ENCODE measurements at places on chromosomes 11 and 22.

DNA sequence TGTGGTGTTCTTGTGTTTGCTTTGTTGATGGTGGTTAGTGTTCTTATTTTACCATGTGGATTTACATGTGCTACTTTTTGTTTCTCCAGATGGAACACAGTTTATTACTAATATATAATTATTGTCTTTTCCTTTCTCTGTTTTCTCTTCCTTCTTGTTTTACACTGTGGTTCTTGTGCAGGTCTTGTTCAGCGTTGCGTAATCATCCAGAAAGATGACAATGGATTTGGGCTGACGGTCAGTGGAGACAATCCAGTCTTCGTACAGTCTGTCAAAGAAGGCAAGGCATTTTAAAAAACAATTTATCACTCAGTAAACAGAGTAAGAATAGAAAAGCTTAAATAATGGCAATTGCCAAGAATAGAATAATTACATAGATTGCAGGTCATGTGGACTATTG is 84.4 kb downstream of the ARHGEF12 start:
- no peak for DNase-seq

- DNase-seq: no peak
These were observed 15.1 kb downstream of the SYNGR1 start for GRCh38 chr22:39364714-39365491.

GRCh38 chr22:40423882-40424640 is 53.7 kb downstream of the SGSM3 start:
- no peak for DNase-seq

- no peak for DNase-seq
These were observed 541 bp downstream of the MICAL2 start for GRCh38 chr11:12110714-12111548.

- DNase-seq: no peak
These were observed 7.8 kb upstream of the IFT27 start for GRCh38 chr22:36783743-36784142.

- no peak for DNase-seq
These were observed 166.2 kb downstream of the LDLRAD3 start for GRCh38 chr11:36109850-36110606.

GRCh38 chr11:13884158-13884799 is 78.2 kb upstream of the SPON1 start:
- DNase-seq: no peak

DNA sequence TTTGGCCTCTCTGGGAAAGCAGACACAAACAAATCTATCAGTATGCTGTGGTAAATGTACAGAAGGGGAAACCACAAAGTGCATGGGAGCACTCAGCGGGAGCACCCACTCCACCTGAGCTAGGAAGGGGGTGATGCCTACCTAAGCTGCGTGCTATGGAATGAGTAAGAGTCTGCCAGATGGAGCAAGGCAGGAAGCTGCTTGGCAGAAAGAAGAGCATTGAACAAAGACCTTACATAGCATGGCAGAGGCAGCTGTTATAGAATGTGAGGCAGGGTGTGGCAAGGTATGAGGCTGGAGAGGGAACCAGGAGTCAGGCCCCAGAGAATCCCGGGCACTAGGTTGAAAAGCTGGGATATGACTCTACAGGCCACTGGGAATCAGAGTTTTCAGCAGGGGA is 13.8 kb upstream of the MTFP1 start:
- DNase-seq: no peak

- DNase-seq: no peak
These were observed 18.7 kb downstream of the TRIM44 start for GRCh38 chr11:35681163-35681767.

GRCh38 chr11:33515347-33515746 is 185.3 kb downstream of the C11orf91 start:
- no peak for DNase-seq

GRCh38 chr11:8652140-8652539 is 30.3 kb downstream of the TRIM66 start:
- DNase-seq: no peak

GRCh38 chr22:40094485-40094884 is 83.2 kb upstream of the TNRC6B start:
- DNase-seq: no peak

Measured in stimulated activated CD8-positive, alpha-beta memory T cell treated with anti-CD3 and anti-CD28 coated beads, Interleukin-7, amount 100 ng/mL, for 1 hour (primary cell).